ENCODE measurements at places on chromosomes 12 and 14.

- no peak for DNase-seq
Observed at GRCh38 chr14:75315144-75315543, 36.5 kb downstream of the FOS start.

DNA sequence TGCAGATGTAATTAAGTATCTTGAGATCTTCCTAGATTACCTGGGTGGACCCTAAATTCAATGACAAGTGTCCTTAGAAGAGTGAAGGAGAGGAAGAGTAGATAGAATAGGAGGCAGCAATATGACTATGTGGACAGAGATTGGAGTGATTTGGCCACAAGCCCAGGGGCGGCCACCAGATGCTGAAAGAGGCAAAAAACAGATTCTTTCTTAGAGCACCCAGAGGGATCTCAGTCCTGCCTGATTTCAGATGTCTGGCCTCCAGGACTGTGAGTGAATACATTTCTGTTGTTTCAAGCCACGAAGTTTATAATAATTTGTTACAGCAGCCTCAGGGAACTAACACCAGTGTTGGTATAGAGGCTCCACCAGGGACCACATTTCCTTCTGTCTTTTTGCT, 67.3 kb downstream of the DACT1 start:
- DNase-seq = no peak

- no peak for DNase-seq
Observed at GRCh38 chr12:7638064-7638759, 27.5 kb downstream of the APOBEC1 start.

DNA sequence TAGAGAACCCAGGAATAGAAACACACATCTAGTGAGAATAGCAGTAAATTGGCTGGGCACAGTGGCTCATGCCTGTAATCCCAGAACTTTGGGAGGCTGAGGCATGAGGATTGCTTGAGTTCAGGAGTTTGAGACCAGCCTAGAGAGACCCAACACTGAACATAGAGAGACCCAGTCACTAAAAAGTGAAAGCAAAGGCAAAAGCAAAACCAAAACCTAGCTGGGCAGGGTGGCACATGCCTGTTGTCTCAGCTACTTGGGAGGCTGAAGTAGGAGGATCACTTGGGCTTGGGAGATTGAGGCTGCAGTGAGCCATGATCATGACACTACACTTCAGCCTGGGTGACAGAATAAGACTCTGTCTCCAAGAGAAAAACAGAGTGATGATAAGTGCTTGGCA, 37.5 kb upstream of the MIS18BP1 start:
- DNase-seq = no peak

DNA sequence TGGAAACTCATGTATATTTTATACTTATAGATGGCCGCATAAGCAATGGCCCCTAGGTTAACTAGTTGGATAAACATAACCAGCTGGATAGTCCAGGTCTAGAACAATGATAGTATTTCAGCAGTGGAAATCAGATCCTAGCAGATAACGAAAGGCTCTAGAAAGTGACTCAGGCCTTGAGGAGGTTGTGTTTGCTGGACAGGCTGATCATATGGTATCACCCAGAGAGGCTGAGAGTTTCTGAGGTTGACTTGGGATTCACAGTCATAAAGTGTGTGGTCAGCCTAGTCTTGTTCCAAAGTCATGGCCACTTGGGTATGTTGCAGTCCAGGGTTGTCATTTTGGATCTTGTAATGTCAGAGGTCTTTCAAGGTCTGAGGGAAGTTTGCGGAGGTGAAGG, 16.8 kb downstream of the FLVCR2 start:
- no peak for DNase-seq

GRCh38 chr12:103279444-103279843, 216.3 kb downstream of the C12orf42 start:
- DNase-seq = no peak

DNA sequence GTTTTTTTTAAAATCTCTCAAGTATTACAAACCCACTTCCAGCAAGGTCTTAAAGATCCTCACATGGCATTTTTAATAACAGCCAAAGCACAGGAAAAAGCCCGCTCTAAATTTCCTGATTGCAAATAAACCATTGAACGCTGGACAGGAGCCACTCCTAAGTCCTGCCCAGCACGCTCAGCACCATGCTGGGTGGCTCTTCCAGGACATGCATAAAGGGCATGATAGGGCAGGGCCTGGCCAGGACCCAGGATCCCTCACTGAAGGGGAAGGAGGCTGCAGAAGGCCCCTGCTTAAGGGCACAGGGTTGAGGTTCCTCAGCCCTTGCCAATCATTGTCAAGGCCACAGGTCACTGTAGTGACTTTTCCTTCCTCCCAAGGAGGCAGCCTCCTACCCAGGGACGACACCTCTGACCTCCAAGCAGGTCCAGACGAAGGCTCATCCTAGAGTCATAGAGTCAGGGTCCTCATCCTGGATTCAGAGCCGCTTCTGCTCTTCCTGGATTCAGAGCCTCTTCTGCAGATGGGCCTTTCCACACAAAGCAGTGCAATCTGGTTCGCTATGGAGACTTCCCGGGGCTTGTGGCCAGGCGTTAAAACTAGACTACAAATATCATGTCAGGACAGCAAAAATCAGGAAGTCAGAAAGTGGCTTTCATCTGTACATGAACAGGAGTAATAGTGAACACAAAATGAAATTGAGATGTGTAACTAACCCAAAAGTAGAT, 123.8 kb downstream of the GCH1 start:
- no peak for DNase-seq

- no peak for DNase-seq
Observed at GRCh38 chr12:45674181-45674977, 55.1 kb upstream of the ARID2 start.

Measured in NCI-H446 treated with DMSO at 0.1 percent for 48 hours (cell line).